Inflammatory macrophage (primary cell): ENCODE measurements at places on chromosomes 3 and 15.

- no peak for DNase-seq
These were observed 34.8 kb downstream of the EFHB start for GRCh38 chr3:19899264-19899663.

DNA sequence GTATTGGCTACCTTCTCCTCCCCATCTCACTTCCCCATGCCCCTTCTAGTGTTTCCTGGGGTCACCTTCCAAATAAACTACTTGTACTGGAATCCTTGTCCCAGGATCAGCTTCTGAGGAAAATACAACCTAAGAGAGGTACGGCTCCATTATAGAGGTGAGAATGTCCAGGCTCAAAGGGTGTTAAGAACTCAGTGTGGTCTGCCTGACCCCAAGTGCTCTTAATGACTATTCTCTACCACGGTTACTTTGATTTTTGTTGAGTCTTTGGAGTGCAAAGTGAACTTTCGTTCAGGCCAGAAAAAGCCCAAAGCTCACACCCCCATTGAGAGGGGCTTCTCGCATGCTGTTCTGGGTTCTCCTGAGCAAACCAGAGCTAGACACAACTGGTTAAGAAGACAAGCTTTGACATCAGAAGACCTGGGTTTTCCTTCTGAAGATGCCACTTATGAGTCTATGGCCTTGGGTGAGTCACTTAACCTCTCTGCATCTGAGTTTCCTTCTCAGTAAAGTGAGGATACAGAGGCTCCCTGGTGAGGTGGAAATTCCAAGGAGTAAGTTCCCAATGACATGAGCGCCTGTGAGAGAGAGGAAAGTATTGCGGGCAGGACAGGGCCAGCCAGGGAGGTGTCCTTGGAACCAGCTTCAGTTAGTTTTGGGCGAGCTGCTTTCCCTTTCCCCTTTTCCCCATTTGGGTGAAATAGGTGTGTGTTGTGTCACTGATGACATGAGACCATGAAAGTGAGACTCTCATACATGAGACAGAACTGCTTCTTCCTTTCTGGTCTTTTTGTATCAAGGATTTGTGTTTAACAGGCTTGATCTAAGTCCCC, 475.0 kb upstream of the PROK2 start:
- no peak for DNase-seq

DNA sequence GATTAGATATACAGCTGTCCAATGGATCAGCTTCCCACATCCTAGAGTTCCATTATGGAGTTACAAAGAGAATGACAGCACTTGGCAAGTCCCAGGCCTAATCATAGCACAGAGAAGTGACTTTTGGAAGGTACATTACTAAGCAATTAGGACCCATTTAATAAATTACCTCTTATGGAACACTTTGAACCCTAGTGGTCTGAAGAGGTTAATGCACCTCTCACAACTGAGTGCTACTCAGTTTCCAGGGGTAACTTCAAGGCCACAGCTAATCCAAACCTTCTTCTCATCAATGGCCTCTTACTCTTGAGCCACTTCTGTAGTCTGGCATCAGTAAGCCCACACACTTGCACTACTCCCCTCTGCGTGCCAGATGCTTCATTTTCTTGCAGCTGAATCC, 34.9 kb upstream of the MEIS2 start:
- no peak for DNase-seq

DNA sequence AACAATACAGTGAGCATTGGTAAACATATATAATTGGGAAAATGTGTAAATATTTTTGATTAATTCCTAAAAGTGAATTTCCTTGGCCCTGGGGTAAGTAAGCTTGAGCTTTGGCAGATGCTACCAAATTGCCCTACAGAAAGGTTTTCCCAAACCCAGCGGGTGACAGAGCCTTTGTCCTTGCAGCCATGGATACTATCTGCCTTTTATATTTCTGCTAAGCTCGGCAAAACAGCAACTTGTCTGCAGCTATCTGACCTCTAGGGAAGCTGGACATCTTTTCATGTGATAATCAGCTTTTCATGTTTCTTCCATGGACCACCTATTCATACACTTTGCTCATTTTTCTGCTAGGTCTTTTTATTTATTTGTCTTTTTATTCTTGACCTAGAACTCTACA, 64.7 kb upstream of the SEC22A start:
- no peak for DNase-seq

- no peak for DNase-seq
These were observed 40.3 kb downstream of the HMCES start for GRCh38 chr3:129318921-129319320.

GRCh38 chr3:52721002-52721729, 15.3 kb downstream of the SPCS1 start:
- DNase-seq = peak; percentile 59

DNA sequence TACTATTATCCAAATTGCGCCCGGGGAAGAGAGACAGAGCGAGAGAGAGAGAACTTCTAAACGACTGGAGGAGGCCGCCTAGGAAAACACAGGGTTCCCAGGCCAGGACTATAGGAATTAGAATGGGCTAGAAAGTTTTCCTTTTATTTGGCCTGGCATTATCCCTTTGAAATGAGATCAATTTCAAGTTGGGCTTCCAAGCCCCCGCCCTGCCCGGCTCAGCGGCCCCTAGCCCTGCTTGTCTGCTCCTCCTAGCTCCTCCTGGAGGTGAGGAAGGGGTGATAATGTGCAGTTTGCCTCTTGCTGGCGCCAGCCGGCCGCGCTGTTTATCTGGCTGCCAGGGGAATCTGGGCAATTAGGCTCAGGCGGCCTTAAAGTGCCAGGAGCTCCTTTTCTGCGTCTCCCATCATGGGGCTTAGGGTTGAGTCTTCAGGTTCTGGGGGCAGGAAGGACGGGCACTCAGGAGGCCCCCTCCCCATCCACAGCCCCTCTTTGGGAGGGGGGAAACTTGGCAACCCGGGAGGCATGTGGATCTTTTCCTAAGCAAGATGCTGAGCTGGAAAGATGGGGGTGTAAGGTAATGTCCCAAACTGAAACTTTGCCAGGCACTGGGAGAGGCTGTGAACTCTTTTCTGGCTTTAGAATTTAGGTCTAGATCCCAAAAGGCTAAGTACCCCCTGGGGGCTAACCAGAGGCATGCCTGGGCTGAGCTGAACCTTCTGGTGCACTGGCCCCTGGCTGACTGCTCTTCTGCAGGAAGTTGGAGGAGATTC, 5.5 kb downstream of the SMAD6 start:
- DNase-seq = no peak

DNA sequence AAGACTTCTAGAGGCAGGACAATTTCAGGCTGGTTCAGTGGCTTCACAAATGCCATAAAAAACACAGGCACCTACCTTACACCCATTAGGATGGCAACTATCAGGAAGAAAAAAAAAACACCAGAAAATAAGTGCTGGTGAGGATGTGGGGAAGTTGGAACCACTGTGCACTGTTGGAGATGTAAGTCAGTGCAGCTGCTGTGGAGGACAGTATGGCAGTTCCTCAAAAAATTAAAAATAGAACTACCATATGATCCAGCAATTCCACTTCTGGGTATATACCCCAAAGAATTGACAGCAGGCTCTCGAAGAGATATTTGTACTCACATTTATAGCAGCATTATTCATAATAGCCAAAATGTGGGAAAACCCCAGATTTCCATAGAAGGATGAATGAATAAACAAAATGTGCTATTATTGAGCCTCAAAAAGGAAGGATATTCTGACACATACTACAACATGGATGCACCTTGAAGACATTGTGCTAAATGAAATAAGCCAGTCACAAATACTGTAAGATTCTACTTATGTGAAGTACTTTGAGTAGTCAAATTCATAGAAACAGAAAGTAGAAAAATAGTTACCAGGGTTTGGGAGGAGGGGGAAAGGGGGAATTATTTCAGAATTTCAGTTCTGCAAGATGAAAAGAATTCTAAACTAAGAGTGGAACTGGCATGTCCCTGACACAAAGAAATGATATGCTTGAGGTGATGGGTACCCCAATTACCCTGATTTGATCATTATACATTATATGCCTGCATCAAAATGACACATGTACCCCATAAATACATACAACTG, 40.9 kb downstream of the NR1D2 start:
- peak; percentile 26 for DNase-seq

DNA sequence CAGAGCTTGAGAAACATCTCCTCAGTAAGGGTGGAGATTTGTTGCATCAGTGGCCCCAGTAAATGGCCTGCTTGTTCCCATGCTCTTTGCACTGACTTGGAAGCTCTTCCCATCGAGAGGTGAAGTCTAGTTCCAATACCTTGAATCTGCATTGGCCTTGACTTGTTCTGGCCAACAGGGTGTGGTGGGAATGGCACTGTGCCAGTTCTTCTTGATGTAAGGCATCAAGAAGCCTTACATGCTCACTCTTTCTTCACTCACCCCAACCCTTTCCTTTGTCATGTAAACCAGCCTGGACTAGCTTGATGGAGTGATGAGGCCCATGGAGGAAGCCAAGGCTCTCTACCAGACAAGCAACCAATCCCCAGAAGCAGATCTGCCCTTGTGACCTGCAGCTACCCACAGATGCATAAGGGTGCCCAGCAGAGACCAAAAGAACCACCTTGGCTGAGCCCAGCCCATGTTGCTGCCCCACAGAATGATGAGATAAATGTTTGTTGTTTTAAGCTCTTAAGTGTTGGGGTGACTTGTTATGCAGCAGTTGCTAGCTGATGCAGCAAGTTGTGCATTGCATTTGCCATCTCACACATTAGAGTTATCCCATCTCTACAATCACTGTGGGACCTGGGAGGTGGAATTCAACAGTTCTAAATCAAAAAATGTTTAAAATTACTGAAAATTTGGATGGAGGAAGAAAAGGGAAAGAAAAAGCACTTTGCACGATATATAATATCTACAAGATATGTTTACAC, 11.1 kb upstream of the MGLL start:
- DNase-seq = no peak
